Activated CD8-positive, alpha-beta memory T cell treated with anti-CD3 and anti-CD28 coated beads for 36 hours (primary cell): ENCODE measurements at places on chromosomes 6 and 20. TPM values are rescaled to one million over a fixed set of nuclear protein-coding genes. Genes with fewer than 3 reads are reported as not detected.

HRH3 gene
- not detected for total RNA-seq

GPR6 gene
- total RNA-seq, result not detected

MRPL2 gene
- total RNA-seq, result 108 TPM

KHDC1L gene
- 0.31 TPM for total RNA-seq

IL17A gene
- total RNA-seq, result 0.61 TPM
